Stimulated activated CD4-positive, alpha-beta T cell treated with anti-CD3 and anti-CD28 coated beads, TNF-alpha, amount 100 ng/mL, for 24 hours (primary cell): ENCODE measurements at places on chromosomes 3 and 15.

DNA sequence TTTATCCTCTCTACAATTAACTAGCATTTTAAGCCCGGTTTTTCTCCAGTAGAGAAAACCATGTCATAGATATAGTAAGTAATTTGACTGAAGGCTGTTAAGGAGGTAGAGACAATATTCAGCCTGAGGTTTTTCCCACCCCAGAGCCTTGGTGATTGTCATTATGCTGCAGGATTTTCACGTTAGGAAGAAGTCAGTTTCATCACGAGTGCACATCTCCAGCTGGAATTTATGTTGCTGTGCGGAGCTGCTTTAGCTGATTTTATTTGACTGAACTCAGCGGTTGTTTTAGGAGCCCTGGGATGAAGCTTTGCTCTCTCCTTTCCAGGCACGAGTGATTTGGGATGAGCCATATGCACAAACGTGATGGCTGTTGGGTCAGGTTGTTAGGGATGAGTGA lies 271.3 kb upstream of the RGMA start:
- DNase-seq = no peak

GRCh38 chr15:76312540-76313174 lies 1.4 kb upstream of the ETFA start:
- no peak for DNase-seq

GRCh38 chr3:57729334-57730045 lies 26.6 kb upstream of the SLMAP start:
- DNase-seq = no peak

DNA sequence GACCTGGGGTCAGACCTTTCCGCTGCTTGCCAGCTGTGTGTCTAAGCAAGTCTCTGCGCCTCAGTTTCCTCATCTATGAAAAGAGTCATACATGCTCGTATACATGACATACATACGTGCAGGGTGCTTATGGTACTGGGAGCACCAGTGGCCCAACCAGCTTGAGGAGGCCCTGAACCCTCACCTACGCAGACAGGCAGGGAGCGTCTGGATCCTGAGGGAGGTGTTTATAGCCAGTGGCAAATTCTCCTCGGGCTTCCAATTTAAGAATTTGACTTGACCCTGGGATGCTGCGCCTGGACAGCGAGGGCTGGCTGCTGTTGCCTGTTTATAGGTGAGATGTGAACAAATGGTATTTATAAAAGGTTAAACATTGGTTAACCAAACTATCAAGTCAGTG lies 17.7 kb upstream of the FGD5 start:
- DNase-seq = no peak

DNA sequence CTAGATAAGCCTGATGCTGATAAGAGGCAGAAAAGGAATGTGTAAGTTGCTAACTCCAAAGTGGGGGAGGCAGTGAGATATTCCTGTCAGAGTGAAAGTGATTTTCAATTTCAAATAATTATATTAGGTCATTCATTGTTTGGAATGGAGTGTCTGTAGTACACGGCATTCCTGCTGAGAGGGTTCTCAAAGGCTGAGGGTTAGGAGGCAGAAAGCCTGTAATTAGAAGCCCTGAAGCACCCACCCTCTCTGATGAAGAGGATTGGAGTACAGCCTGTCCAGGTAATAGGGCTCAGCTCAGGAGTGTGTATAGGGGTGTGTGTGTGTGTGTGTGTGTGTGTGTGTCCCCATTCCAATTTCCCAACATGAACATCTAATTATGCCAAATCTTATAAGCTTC lies 486.8 kb downstream of the MAGI1 start:
- DNase-seq = no peak

- no peak for DNase-seq
Observed at GRCh38 chr3:37810848-37811247, 50.8 kb upstream of the CTDSPL start.

DNA sequence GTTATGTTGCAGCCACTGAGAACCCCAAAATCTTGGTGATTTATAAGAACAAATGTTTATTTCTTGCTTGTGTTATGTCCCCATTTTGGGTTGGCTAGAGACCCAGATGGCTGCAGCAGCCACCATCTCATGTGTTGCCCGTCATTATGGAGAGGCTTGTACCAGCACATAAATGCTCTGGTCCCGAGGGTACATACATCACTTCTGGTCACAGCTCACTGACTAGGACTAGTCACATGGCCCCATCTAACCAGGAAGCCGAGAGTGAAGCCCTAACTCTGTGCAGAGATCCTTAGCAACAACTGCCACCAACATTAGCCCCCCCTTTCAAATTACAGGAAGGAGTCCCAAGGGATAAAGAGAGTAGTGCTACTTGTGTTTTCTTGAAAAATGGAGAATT lies 25.5 kb upstream of the HACD2 start:
- DNase-seq = no peak
